ENCODE measurements at places on chromosomes 3 and 15. TPM values are rescaled to one million over a fixed set of nuclear protein-coding genes. Genes with fewer than 3 reads are reported as not detected.

HHLA2 gene
- not detected for total RNA-seq

DNA sequence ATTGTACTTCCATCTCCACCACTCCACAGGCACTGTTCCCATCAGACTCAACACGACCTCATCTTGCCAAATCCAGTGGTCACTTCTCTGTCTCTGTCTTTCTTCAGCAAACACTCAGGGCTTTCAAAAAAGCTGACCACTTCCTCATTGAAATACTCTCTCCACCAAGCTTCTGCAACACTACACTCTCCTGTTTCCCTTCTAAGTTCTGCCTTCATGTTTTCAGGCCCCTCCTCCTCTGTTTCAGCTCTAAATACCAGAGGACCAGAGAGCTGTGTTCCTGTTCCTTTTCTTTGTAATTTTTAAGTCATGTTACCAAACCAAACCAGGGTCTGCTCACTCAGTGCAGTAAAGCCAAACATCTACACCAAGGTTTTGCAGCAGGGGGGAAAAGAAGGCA, 33.8 kb upstream of the ACP3 start:
- ATAC-seq: peak; percentile 66

XCR1 gene
- 0.04 TPM for total RNA-seq

SCAMP5 gene
- 7.9 TPM for total RNA-seq

DNA sequence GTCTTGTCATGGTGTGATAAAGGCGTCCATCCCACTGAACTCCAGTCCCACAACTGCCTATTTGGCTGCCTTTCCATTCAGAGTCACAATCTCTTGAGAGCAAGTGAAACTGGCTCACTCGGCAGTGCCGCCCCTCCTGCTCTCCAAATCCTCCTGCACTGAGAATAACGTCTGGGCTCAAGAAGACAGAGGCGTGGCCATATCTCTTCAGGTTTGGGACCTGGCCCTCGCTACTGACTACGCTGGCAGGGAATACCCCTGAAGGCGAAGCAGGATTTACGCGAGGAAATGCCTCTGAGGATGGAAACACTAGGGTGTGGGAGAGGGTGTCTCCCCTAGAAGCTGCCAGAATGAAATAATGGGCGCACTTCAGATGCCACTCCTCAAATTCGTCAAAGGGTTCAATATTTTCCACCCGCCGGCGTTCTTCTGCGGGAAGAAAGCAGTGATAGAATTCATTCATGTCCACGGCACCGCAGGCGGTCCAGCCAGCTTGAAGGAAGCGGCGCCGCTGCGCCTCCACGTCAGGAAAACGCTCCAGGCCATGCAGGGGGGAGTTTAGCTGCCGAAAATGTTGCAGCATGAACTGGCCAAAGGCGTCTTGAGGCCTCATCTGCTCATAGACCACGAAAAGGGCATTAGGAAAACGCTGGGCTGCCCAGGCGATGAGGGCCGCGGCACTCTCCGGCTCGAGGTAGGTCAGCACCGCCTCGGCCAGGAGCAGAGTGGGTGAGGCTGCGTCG, 985 bp downstream of the LCMT2 start:
- peak; percentile 13 for ATAC-seq

SRGAP3 gene
- total RNA-seq: 2.0 TPM

- ATAC-seq: no peak
Observed at GRCh38 chr3:17852217-17852616, 109.8 kb upstream of the TBC1D5 start.

DNA sequence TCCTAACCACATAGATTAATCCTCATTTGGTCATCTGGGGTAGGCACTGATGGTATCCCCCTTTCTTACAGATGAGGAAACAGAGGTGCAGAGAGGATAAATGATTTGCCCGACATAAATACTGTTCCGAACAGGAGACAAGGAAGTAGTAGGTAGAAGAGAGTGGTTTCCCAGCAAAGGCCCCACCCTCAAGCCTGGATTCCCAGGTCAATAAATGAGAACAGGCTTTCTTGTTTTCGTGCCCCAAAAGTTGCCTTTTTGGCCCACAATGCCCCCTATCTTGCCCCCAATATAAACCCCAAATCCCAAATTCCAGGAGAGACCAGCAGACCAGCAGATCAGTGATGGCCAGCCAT, 125.5 kb upstream of the PRR20G start:
- ATAC-seq: no peak

DNA sequence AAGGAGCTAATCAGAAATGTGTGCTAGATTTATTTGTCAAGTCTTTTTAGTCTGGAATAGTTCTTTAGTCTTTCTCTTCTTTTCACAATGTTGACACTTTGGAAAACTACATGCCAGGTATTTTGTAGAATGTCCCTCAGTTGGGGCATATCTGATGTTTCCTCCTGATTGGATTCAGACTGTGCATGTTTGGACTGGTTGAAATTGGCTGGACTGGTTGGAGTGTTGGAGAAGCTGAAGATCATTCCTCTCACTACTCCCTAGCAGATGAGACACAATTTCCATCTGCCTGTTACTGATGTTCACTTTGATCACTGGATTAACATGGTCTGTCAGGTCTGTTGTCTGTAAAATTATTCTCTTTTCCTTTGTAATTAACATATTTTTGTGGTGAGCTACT, 3.7 kb downstream of the NME9 start:
- no peak for ATAC-seq

- no peak for ATAC-seq
Observed at GRCh38 chr3:108450444-108450843, 60.0 kb downstream of the MYH15 start.

DNA sequence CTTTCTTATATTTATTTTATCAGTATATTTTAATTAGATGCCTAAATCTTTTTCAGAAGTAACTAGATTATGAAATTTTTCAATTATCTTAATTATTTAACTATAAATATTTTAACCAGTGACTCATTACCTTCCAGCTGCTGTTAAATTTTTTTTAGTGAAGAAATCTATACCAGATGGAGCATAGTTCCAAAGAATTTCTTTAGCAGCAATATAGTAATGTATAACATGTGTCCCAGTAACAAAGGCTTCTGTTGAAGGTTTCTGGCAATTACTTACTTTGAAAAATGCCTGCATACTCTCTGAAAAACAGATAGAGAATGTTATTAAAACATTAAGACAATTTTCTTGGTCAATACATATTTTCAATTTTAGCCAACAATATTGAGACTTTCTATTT, 45.1 kb upstream of the CP start:
- ATAC-seq: no peak

GRCh38 chr15:89669941-89670340, 9.2 kb downstream of the PLIN1 start:
- ATAC-seq: no peak

NR2E3 gene
- not detected for total RNA-seq

DNA sequence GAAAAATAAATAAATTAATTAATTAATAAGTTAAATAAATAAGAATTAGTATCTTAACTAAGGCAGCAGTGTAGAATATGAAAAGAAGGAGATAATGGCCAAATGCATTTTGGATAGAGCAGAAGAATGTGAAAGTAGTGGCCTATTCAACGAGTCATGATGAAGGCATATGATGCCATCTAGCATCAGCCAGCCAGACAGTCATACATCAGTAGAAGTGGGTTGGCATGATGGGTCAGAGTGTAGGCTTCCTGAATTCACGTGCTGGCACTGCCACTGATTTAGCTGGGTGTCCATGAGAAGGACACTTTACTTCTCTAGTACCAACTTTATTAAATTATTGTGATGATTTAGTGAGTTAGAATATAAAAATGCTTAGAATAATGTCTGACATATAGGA, 256.1 kb upstream of the ARPP21 start:
- no peak for ATAC-seq

GRCh38 chr3:108123326-108123725, 32.5 kb upstream of the CD47 start:
- ATAC-seq: no peak

DNA sequence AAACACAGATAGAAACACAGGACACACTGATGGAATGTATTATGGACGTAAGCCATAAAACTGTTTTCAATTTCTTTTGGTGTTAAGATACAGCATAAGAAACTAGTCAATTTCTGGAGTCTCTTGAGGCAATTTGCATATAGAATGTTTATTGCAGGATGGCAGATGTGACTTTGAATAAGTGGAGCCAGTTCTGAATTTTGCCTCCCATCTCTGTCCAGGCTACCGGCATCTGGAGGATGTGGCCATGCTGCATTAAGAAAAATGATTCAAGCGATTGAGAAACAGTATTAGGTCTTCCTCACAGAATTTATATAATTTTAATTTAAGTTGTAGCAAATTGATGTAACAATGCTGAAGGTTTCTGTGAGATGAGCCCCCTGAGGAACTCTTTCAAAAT, 81.5 kb downstream of the CHST2 start:
- ATAC-seq: no peak

- no peak for ATAC-seq
Observed at GRCh38 chr15:75044258-75044878, 21.0 kb downstream of the PPCDC start.

DNA sequence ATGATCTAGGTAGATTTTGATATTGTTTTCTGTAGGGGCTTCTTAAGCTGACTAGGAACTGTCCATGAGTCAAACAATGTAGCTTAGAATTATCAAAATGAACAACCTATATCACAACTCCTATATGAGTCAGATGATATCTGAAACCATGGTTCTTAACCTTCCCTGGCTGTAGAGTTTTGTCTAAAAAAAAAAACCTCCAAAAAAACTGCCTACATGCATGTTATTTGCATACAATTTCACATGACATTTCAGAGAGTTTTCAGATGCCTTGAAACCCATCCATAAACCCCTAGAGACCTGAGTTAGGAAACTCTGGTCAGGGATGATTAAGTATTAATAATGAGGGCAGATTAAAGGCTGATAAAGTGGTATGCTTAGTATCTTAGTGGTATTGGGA, 157.0 kb downstream of the CHST2 start:
- no peak for ATAC-seq

GRCh38 chr15:80405970-80406369, 1.8 kb downstream of the ARNT2 start:
- no peak for ATAC-seq

DNA sequence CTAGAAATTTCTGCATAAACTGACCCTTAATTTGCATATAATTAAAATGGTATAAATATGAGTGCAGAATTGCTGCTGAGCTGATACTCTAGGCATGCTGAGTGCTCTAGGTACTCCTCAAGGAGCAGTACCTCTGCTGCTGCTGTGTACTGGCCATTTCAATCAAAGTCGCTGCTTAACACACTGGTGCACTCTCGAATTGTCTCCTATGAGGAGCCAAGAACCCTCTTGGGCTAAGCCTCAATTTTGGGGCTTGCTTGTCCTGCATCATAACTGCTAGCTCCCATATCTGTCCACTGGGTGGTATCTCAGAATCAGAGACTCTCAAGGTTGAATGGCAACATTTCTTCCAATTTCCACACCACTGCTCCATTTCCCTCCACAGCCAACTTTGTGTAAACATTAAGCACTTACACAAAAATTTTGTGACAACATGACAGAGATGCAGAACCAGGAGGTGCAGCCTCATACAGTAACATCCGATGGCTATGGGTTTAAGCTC, 82.5 kb downstream of the XXYLT1 start:
- ATAC-seq: no peak

DNA sequence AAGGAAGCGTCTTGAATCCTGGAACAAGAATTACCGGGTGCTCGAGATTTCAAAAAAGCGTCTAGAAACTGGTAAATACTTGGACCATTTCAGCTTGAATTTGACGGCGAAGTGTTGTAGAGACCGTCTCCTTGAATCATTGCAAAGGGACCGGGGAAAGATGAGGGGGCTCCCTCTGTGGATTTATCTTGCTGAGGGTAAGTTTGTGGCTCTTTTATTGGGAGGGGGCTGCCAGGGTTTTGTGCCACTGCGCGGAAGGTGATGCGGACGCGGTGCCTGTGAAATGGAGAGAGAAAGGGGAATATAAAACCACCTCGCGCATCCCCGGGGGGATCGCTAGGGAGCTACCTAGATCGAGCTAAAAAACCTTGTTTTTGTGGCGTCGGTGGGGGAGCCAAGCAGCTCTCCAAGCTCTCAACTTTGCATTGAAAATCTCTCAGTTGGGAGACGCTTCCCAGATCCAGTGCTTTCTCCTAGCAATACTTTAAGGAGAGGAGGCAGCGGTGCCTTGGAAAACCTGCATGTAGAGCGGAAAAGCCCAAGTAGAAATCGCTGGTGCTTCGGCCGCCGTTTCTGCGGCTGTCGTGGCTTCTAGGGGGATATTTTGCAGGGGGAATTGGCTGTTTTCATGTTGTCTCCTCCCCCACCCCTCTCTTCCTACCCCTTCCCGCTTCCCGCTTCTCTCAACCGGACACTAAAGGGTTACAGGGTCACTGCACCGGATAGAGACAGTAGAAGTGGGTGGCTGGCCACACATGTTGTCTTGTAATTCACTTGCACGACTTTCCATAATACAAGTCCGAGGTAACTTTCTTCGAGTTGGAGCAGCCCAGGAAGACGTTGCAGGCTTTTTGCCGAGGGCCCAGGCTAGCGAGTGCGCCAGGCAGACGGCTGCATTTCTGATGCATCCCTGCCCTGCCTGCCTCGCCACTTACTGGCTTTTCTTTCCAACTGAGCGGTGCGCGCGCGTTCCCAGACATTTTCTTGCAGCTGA, 187.6 kb downstream of the NLGN1 start:
- peak; percentile 69 for ATAC-seq

Data from gastroesophageal sphincter (tissue), 4 donors.